Activated T-helper 1 cell treated with anti-CD3 and anti-CD28 coated beads, Interleukin-12 subunit alpha, Interleukin-12 subunit beta, Interleukin-2, Interleukin-4 antibody, amounts not matched to agents 30 ng/mL and 10 ng/mL and 1 ng/mL, durations not matched to agents 14 hours and 24 hours and 36 hours (primary cell): ENCODE measurements at places on chromosomes 5 and 9. TPM values are rescaled to one million over a fixed set of nuclear protein-coding genes. Genes with fewer than 3 reads are reported as not detected.

RGS14 gene
- 37.8 and 41.3 TPM in 2 replicates for total RNA-seq

- H3K4me3 ChIP-seq = no peak overlapping the region
- H3K36me3 ChIP-seq = peaks cover 42% of the 10 kb centered on the region
Measured at GRCh38 chr9:131590907-131591844, 45.9 kb downstream of the PRRT1B start.

GRCh38 chr5:122915717-122916461 is 70.5 kb downstream of the SNX24 start:
- no peaks in the 10 kb centered on the region for H3K27me3 ChIP-seq
- H3K4me3 ChIP-seq = no peak overlapping the region
- peaks cover 8% of the 10 kb centered on the region for H3K4me1 ChIP-seq
- H3K27ac ChIP-seq = no peak overlapping the region

CCL27 gene
- total RNA-seq = 0.62 TPM in 1 of 2 replicates, not detected in the other

IFNA16 gene
- total RNA-seq = not detected in 2 replicates

CTNND2 gene
- not detected in 2 replicates for total RNA-seq

GRCh38 chr9:8760000-8760767 is 960.6 kb upstream of the DMAC1 start:
- no peak overlapping the region for H3K27ac ChIP-seq
- DNase-seq = no peak
- H3K27me3 ChIP-seq = no peaks in the 10 kb centered on the region

- no peak overlapping the region for H3K4me3 ChIP-seq
- H3K4me1 ChIP-seq = peaks cover 5% of the 10 kb centered on the region
- DNase-seq = no peak
- peaks cover 19% of the 10 kb centered on the region for H3K27me3 ChIP-seq
Measured at GRCh38 chr5:156446526-156446925, 119.6 kb downstream of the SGCD start.

DNA sequence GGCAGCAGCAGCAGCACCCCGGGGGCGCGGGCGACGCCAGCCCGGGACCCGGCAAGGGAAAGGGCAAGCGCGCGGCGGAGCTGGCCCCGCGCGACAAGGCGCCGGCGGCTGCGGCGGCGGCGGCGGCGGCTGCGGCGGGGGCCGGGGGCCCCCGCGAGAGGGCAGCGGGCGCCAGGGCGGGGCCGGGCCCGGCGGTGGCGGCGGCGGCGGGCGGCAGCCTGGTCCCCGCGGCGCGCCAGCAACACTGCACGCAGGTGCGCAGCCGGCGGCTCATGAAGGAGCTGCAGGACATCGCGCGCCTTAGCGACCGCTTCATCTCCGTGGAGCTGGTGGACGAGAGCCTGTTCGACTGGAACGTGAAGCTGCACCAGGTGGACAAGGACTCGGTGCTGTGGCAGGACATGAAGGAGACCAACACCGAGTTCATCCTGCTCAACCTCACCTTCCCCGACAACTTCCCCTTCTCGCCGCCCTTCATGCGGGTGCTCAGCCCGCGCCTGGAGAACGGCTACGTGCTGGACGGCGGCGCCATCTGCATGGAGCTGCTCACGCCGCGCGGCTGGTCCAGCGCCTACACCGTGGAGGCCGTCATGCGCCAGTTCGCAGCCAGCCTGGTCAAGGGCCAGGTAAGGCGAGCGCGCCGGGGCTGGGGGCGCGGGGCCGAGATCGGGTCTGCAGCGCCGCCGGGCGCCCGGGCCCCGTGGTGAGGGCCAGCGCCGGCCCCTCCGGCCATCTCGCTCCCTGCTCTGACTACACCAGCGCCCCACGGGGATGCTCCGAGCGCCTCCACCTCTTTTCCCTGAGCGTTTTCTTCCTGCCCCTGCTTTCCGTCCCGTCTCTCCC is at the start of gene UBE2QL1:
Gene UBE2QL1, plus strand, starts transcription at position 238 of the 843 bp plus-strand sequence. Its CDS starts 35 bp downstream, at position 273.
- H3K36me3 ChIP-seq = peaks cover 2% of the 10 kb centered on the region
- H3K27ac ChIP-seq = peak within 1 kb of the TSS; percentile 67
- H3K27me3 ChIP-seq = peaks cover 38% of the 10 kb centered on the region

DNA sequence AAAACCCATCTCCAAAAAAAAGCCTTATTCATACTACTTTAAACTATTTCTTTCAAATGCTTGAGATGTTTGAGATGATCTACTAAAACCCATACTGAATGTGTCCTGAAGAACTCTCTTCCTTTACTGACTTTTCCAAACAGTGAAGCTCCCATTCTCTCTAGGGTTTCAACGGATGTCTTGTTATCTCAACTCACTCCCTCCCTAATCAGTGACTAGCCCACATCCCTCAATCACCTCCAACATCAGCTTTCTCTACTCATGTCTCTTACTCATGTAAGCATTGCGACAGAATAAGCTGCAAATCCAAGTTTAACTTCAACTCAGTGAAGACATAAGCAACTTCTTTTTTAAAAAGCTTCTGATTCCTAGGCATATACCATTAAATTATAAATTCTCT is 42.1 kb downstream of the WDR41 start:
- peaks cover 24% of the 10 kb centered on the region for H3K36me3 ChIP-seq
- DNase-seq = no peak
- H3K27ac ChIP-seq = no peak overlapping the region
- no peaks in the 10 kb centered on the region for H3K4me1 ChIP-seq
- no peak overlapping the region for H3K4me3 ChIP-seq
- H3K27me3 ChIP-seq = no peaks in the 10 kb centered on the region

DNA sequence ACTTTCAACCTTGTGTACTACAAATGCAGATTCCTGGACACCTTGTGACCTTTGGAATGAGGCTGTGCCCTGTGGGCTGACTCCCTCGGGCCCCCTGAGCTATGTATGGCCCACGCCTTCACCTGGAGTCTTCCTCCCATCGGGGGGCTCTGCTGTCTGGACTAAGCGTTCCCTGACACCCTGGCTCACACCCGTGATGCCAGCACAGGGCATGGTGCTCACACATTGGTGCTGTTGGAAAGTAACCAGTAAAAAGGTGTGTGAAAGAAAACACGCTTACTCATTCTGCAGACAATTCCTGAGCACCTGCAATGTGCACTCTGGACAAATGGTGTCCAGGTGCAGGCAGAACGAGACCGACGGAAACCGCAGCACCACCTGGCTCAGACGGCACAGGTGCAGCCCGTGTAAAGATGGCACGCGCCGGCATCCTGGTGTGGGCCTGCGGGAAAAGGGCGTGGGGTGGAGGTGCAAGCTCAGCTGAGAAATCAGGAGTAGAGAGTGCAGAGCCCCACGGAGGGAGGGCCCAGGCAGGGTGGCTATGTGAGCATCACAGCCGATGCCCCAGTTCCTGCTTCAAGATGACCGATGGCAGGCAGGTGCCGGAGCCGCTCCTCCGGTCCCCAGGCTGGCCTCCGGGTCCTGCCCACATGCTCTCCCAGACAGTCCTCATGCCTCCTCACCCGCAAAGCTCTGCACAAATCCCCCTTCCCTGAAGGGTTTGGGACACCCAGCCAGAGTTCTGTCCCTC is 11.0 kb downstream of the LPCAT1 start:
- H3K4me3 ChIP-seq = no peak overlapping the region
- no peak for DNase-seq
- peaks cover 6% of the 10 kb centered on the region for H3K36me3 ChIP-seq
- H3K4me1 ChIP-seq = no peaks in the 10 kb centered on the region

- H3K4me1 ChIP-seq = peaks cover 11% of the 10 kb centered on the region
- peaks cover 1% of the 10 kb centered on the region for H3K36me3 ChIP-seq
- DNase-seq = peak; percentile 12
- peak overlapping the region; percentile 7 for H3K27ac ChIP-seq
- peaks cover 20% of the 10 kb centered on the region for H3K27me3 ChIP-seq
Measured at GRCh38 chr5:170393235-170393634, 4.1 kb upstream of the KCNMB1 start.

CCDC112 gene
- total RNA-seq = 0.22 and 0.29 TPM in 2 replicates

SLC4A9 gene
- not detected in 2 replicates for total RNA-seq

- no peak overlapping the region for H3K4me3 ChIP-seq
- H3K27me3 ChIP-seq = no peaks in the 10 kb centered on the region
- no peak overlapping the region for H3K27ac ChIP-seq
- H3K36me3 ChIP-seq = peaks cover 41% of the 10 kb centered on the region
Measured at GRCh38 chr9:91126761-91127445, 234.8 kb downstream of the AUH start.

LRRC70 gene
- total RNA-seq = 0.83 and 0.86 TPM in 2 replicates

DNA sequence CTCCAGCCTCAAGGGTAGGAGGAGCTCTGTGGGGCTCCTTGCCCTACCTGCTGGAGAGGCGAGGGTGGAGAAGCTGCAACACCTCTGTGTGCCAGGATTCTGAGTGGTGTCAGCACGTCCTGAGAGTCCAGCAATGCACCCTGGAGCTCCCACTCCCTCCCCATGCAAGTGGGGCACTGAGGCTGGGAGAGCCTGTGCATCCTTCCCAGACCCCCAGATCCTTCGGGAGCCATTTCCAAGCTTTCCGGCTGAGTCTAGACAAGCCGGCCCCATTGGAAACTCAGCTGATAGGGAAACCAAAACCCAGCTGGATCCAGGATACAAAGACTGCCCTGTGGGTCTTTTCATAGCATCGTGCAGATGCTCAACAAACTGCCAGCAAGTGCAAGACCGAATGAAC is 1.8 kb downstream of the FAM163B start:
- H3K4me3 ChIP-seq = no peak overlapping the region
- no peaks in the 10 kb centered on the region for H3K36me3 ChIP-seq
- H3K27me3 ChIP-seq = peaks cover 14% of the 10 kb centered on the region
- H3K27ac ChIP-seq = no peak overlapping the region
- no peak for DNase-seq

GLRA1 gene
- not detected in 2 replicates for total RNA-seq

DNA sequence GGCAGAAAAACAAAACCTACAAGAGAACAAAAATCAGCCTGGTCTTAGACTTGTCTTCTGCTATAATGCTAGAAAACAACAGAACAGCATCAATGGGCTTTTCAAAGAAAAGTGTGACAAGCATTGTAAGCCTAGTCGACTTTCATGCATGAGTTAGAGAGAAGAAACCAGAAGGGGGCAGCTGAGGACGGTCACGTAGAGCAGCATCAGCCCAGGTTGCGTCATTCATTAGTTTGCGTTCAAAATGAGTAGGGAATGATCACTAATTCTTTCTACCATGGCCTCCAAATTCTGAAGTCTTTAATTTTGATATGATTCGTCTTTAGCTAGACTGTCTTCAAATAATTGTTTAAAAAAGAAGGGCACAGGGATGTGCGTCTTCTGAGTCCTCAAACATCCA is 4.7 kb upstream of the ISCA1 start:
- H3K27me3 ChIP-seq = no peaks in the 10 kb centered on the region
- no peak overlapping the region for H3K4me3 ChIP-seq
- H3K4me1 ChIP-seq = peaks cover 8% of the 10 kb centered on the region
- peaks cover 12% of the 10 kb centered on the region for H3K36me3 ChIP-seq
- no peak for DNase-seq
- H3K27ac ChIP-seq = no peak overlapping the region

FSD1L gene
- total RNA-seq = 3.4 and 3.5 TPM in 2 replicates

TIMD4 gene
- 24.5 and 27.3 TPM in 2 replicates for total RNA-seq

- no peak overlapping the region for H3K4me3 ChIP-seq
- no peaks in the 10 kb centered on the region for H3K4me1 ChIP-seq
- peaks cover 24% of the 10 kb centered on the region for H3K27me3 ChIP-seq
- H3K27ac ChIP-seq = no peak overlapping the region
Measured at GRCh38 chr9:83544002-83544698, 5.9 kb upstream of the FRMD3 start.

UNC5A gene
- total RNA-seq = not detected in 2 replicates

OLFML2A gene
- not detected in 2 replicates for total RNA-seq

DNA sequence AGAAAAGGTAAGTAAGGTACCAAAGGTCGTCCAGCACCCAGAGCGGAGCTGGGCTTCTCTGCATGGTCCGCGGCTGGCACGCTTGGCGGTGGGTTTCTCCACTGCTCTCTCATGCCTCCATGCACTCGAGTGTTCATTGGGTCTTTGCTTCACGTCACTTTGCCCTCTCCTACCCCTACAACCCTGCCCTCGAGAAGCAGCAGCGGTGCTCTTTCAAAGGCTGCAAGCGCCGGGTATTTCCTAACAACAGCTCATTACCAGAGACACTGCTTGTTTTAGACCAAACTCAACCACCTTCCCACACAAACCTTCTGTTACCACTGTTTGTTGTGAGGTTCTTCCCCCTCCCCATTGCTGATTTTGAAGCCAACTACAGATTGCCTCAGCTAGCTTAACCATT is 21.5 kb upstream of the ZBTB34 start:
- peaks cover 27% of the 10 kb centered on the region for H3K36me3 ChIP-seq
- H3K27me3 ChIP-seq = peaks cover 2% of the 10 kb centered on the region
- H3K27ac ChIP-seq = peak overlapping the region; percentile 67
- no peak for DNase-seq

DNA sequence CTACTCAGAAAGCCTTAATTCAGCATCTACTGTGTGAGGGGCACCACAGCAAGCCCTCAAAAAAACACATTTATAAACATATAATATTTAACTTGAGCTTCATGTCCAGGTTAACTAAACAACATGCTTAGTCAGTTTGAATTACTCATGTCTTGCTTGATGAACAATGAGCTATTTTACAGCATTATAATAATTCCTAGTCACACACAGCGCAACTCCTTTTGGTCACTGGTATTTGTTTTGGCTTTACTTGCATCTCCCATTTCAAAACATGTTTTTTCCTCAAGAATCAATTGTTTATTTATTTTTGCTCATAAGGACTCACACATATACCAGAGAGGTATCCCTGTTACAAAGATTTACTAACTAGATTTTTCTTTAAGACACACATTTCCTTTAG is 616.7 kb upstream of the DAB2 start:
- peaks cover 2% of the 10 kb centered on the region for H3K36me3 ChIP-seq
- no peak overlapping the region for H3K27ac ChIP-seq
- no peak for DNase-seq
- no peak overlapping the region for H3K4me3 ChIP-seq
- H3K27me3 ChIP-seq = peaks cover 2% of the 10 kb centered on the region

ANGPTL2 gene
- not detected in 2 replicates for total RNA-seq

ADRB2 gene
- 0.83 and 0.93 TPM in 2 replicates for total RNA-seq

CCL21 gene
- not detected in 2 replicates for total RNA-seq

GRCh38 chr5:27402828-27403227 is 364.4 kb upstream of the CDH9 start:
- no peaks in the 10 kb centered on the region for H3K4me1 ChIP-seq
- H3K4me3 ChIP-seq = no peak overlapping the region
- no peaks in the 10 kb centered on the region for H3K36me3 ChIP-seq
- no peak for DNase-seq
- H3K27me3 ChIP-seq = no peaks in the 10 kb centered on the region
- no peak overlapping the region for H3K27ac ChIP-seq

BTNL8 gene
- not detected in 2 replicates for total RNA-seq

GRCh38 chr9:75027187-75028107 is 646 bp downstream of the CARNMT1 start:
- H3K27ac ChIP-seq = peak overlapping the region; percentile 98
- H3K4me1 ChIP-seq = peaks cover 47% of the 10 kb centered on the region
- peaks cover 2% of the 10 kb centered on the region for H3K27me3 ChIP-seq
- peak overlapping the region; percentile 97 for H3K4me3 ChIP-seq
- no peak for DNase-seq

- no peaks in the 10 kb centered on the region for H3K36me3 ChIP-seq
- no peak overlapping the region for H3K27ac ChIP-seq
- no peaks in the 10 kb centered on the region for H3K27me3 ChIP-seq
- H3K4me3 ChIP-seq = no peak overlapping the region
- no peaks in the 10 kb centered on the region for H3K4me1 ChIP-seq
- no peak for DNase-seq
Measured at GRCh38 chr5:128885649-128886255, 79.5 kb upstream of the SLC27A6 start.

ARL14EPL gene
- total RNA-seq = not detected in 2 replicates

- no peaks in the 10 kb centered on the region for H3K36me3 ChIP-seq
- H3K27me3 ChIP-seq = peaks cover 5% of the 10 kb centered on the region
- no peak for DNase-seq
- no peak overlapping the region for H3K27ac ChIP-seq
Measured at GRCh38 chr5:107542831-107543231, 127.9 kb downstream of the EFNA5 start.

- H3K36me3 ChIP-seq = peaks cover 2% of the 10 kb centered on the region
- H3K4me1 ChIP-seq = peaks cover 13% of the 10 kb centered on the region
- no peak for DNase-seq
- no peak overlapping the region for H3K4me3 ChIP-seq
- peaks cover 25% of the 10 kb centered on the region for H3K27me3 ChIP-seq
Measured at GRCh38 chr9:114522286-114522685, 17.0 kb upstream of the WHRN start.
